ENCODE measurements at places on chromosomes 5 and 9.

DNA sequence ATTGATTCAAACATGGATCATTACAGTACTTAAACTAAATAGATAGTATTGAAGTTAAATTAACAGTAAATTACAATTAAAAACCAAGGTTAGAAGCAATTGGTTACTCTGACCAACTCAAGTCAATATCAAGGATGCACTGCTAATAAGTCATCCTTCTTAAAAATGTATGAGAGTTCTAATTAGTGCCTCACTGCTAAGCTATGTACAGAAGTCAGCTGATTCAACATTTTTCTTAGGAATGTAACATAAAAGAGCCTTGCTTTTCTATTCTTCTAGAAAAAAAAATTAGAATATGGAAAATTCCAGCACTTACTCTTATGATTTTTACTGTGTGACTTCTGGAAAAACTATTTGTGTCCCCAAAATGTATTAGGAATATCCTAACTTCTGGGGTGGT, 75.7 kb upstream of the FBN2 start:
- no peak for DNase-seq

DNA sequence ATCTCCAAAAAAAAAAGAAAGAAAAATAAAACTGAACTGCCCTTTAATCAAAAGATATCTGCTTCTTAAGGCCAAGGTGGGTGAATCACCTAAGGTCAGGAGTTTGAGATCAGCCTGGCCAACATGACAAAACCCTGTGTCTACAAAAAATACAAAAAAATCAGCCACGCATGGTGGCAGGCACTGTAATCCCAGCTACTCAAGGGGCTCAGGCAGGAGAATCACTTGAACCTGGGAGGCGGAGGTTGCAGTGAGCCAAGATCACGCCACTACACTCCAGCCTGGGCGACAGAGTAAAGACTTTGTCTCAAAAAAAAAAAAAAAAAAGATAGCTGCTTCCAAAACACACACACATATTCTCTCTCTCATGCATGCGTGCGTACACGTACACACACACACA, 17.8 kb downstream of the SCAI start:
- DNase-seq, result peak; percentile 21

DNA sequence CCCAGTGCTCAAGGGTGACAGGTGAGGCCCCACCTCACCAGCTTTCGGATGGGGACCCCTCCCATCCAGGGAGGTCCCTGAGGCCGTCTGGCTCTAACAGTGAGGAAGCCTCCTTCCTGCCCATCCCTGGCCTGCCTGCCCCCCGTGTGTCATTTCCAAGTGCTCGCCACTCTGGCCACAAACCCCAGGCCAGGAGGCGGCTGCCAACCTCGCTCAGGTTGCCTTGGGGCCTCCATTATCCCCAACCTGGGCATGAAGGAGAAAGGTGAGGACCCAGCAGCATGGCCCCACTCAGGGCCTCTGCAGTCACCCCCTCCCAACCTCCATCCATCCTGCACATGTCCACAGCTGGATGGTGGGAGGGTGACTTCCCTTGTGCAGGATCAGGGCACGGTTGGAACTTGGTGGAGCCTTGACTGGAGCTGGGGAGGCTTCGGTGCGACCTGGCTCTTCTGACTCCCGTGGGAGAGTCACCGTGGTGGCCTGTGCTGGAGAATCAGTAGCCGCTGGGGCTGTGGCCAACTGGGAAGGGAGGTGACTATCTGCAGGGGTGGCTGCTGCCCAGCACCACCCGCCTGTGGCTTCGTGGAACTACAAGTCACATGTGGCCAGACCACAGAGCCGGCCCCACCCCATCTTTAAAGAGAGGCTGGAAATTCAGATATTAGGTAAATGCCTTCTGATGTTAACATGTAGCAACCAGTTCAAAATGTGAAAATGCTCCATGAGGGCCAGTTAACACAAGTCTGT, 37.5 kb upstream of the GFPT2 start:
- DNase-seq, result no peak

- DNase-seq, result no peak
Measured at GRCh38 chr5:2656206-2656605, 95.3 kb downstream of the IRX2 start.

DNA sequence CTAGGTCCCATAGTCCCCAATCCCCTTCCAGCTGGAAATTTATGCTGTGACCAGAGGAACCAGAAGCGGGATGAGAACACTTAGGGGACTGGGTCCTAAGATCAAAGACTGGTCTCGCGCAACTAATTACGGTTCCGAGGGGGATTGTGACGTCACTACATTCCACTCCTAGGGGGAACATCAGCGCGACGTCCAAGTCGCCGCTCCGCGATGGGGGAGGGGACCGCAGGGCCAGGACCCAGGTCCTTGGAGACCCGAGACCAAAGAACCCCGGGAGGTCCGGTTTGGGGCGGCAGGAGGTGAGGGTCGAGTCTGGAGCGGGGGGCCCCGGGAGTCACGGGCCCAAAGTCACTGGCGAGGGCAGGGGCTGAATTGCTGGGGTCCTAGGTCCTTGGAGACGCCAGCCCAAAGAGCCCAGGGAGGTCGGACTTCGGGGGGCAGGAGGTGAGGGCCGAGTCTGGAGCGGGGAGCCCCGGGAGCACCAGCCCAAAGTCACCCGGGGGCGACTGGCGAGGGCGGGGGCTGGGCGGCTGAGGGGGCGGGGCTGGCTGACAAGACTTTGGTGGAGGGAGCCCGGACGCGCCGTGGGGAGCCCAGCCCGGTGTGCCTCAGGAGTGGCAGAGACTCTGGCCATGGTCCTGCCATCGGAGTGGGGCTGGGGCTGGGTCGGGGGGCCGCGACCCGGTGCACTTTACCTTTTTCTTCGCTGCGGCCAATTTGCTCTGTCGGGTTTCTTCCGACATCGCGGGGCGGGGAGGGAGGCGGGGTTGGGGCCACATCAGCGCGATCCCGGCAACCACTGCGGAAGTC, at the start of gene GOLGA2:
TSS of gene GOLGA2 (minus strand) at position 810 of the 810 bp plus-strand sequence. CDS start at position 779, 31 bp downstream.
- DNase-seq, result no peak

DNA sequence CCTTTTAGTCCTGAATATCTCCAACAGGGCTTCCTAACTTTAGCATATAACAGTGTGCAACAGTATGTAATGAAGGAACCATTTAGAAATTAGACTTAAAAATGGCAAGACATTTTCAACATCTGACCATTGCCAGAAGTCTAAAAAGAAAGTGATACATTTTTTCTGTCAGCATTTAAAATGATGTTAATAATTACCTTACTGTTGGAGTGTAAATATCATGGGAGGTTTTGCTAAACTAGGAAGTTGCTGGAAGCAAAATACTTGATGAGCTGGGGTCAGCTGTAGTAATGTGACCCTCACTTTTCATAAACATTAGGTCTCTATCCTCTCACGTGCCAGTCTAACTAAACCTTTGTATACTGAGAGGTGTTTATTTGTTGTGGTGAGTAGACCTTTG, 68.8 kb downstream of the NTRK2 start:
- no peak for DNase-seq

- no peak for DNase-seq
Measured at GRCh38 chr5:180251887-180252286, 40.0 kb downstream of the MAPK9 start.

GRCh38 chr5:132834057-132834456, 3.6 kb upstream of the SHROOM1 start:
- DNase-seq, result no peak

DNA sequence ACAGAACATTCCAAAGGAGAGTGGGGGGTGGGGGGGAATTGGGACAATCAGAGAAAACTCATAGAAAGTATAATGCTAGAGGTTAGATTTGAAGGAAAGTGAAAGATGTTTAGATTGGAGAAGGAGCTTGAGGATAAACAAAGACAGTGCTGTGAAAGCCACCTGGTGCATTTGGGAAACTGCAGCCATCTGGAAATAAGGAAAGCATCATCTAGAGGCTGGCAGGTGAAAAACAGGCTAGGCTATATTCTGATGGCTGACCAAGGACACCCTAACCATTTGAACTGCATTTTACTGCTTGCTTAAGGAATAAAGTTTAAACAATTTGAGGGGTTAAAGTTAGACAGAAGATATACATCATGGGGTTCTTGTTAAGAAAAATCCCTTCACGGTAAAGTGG, 296.4 kb downstream of the CETN3 start:
- DNase-seq, result no peak

DNA sequence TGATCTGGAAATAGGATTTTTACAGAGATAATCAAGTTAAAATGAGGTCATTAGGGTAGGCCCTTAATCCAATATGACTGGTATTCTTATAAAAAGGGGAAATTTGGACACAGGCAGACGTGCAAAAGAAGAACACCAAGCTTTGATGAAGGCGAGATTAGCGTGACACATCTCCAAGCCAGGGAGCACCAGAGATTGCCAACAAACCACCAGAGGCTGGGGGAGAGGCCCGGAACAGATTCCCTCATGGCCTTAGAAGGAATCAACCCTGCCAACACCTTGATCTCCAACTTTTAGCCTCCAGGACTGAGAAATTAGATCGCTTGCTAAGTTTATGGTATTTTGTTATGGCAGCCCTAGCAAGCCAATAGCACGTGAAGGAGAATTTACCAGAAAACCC, 10.8 kb upstream of the ARSI start:
- DNase-seq, result no peak

DNA sequence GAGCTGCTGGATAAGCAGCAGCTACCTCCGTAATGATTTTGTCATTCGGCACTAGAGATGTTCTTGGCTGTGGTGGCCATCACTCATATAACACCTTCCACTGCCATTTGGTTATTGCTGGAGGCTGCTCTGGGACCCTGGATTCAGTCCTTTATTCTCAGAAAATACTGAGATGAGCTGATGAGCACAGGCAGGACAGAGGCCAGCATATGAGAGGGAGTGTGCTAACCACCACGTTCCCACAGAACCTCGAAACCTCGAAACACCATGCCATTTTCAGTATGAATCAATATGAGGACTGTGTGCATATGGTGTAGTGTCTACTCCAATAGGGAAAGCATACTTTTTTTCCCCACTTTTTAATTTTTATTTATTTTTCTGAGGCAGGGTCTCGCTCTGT, 56.6 kb downstream of the ADAM19 start:
- DNase-seq, result no peak

GRCh38 chr5:5181650-5182324, 41.7 kb downstream of the ADAMTS16 start:
- DNase-seq, result no peak

GRCh38 chr5:93922551-93922950, 181.2 kb upstream of the POU5F2 start:
- no peak for DNase-seq

GRCh38 chr9:126128494-126129142, 198.0 kb upstream of the MVB12B start:
- DNase-seq, result no peak

GRCh38 chr9:136160381-136160841, 41.7 kb upstream of the TMEM250 start:
- no peak for DNase-seq

- no peak for DNase-seq
Measured at GRCh38 chr5:168852329-168852728, 273.2 kb upstream of the PANK3 start.

DNA sequence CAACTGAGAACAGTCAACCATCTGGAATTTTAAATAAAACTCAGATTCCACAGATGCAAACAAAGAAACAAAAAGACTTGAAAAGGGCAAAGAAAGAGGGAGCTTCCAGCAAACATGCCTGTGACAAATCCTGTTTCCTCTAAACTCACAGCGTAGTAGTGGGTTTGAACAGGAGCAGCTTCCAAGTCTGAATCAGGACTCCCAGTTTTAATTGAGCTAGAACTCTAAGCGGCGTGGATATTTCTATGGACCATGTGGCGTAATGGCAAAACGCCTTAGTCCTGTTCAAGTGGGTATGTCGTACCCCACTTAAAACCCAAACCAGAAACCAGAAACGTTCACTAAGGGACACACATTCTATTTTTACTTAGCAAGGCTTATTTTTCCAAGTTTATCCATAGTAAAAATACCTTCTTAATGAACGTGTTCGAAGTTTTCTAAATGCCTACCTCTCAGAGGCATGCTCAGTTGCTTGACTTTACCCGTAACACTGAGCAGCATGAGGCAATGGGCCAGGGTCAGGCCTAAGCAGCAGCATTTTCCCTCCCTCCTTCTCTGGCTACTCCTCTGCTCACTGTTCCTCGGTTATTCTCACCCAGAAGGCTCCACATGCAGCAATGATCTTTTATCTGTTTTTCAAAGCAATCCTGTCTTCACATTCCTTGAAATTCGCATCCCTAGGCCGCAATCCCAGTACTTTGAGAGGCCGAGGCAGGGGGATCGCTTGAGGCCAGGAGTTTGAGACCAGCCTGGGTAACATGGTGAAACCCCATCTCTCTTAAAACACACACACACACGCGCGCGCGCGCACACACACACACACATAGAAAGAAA, 77.9 kb downstream of the FNBP1 start:
- DNase-seq, result no peak

GRCh38 chr9:137168573-137168903, 1.3 kb downstream of the LRRC26 start:
- no peak for DNase-seq

- DNase-seq, result no peak
Measured at GRCh38 chr9:112002847-112003457, 106.3 kb downstream of the UGCG start.

All from RCC 7860 (cell line).